ENCODE measurements at places on chromosomes 5 and 9.

GRCh38 chr5:120388016-120388781, 75.9 kb upstream of the PRR16 start:
- DNase-seq, result peak; percentile 94

DNA sequence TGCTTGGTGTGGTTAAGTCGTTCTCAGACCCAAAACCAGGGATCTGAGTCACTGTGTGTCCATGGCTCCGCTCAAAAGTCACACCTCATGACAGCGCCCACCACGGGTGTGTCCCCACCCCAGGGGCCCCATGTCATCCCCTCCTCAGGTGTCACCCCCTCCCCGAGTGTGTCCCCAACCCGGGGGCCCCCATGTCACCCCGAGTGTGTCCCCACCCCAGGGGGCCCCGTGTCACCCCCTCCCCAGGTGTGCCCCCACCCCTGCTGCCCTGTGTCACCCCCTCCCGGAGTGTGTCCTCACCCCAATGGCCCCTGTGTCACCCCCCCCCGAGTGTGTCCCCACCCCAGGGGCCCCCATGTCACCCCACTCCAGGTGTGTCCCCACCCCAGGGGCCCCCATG, 5.1 kb downstream of the LRRC14B start:
- no peak for DNase-seq

- DNase-seq, result no peak
Observed at GRCh38 chr5:67652201-67652600, 455.6 kb upstream of the CD180 start.

GRCh38 chr5:67648201-67648671, 451.6 kb upstream of the CD180 start:
- DNase-seq, result no peak

DNA sequence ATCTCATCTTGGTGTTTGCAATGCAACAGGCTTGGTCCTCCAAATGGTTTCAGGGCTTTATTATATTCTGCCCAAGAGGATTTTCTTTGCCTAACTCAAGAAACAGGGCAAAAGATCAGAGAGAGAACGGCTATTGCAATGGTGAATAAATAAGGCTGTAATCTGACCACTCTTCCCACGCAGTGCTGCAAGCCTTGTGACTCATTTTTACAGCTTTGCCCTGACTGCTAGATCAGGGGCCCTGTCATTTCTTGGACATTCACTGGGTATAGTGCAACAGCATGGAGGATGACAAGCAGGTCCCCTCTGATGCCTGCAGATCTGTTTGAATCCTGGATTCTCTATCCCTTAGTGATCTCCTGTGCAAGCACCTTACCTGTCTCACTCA, 459.1 kb downstream of the EBF1 start:
- peak; percentile 10 for DNase-seq

DNA sequence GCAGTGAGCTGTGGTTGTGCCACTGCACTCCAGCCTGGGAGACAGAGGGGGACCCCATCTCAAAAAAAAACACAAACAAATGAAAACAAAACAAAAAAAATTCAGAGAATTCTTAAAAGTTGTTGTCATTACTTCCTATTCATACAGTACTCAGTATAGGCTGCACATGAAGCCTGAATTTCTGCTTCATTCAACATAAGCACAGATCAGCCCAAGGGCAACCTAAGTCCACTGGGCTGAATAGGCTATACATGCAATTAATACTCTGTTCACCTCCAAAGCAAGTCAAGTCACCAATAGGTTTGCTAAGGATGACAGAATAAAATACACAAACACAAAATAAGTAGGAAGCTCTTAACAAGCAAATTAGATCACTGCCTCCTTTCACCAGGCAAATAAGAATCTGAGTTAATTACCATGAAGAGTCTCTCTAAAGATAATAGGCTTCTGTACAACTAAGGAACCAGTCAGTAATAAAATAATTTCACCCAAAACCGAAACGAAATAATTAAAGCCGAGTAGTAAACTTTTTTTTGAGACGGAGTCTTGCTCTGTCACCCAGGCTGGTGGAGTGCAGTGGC, 18.7 kb downstream of the UBTD2 start:
- no peak for DNase-seq

DNA sequence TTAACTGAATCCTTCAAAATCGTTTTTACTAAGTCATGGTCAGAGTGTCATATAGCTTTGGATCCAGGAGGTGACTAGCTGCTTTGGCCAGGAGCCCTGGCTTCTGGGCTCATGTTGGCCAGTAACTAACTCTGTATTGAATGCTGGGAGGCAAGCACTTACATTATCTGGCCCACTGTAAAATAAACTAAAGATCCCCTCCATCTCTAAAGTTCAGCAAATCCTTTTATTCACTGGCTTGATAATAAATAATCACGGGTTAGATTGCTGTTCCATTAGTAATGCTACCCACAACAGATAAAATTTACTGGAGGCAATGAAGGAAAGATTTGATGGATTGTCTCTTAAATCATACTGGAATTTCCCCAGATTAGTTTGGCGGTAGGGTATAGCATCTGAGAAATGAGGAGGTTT, 382.2 kb upstream of the TLE4 start:
- DNase-seq, result peak; percentile 76

DNA sequence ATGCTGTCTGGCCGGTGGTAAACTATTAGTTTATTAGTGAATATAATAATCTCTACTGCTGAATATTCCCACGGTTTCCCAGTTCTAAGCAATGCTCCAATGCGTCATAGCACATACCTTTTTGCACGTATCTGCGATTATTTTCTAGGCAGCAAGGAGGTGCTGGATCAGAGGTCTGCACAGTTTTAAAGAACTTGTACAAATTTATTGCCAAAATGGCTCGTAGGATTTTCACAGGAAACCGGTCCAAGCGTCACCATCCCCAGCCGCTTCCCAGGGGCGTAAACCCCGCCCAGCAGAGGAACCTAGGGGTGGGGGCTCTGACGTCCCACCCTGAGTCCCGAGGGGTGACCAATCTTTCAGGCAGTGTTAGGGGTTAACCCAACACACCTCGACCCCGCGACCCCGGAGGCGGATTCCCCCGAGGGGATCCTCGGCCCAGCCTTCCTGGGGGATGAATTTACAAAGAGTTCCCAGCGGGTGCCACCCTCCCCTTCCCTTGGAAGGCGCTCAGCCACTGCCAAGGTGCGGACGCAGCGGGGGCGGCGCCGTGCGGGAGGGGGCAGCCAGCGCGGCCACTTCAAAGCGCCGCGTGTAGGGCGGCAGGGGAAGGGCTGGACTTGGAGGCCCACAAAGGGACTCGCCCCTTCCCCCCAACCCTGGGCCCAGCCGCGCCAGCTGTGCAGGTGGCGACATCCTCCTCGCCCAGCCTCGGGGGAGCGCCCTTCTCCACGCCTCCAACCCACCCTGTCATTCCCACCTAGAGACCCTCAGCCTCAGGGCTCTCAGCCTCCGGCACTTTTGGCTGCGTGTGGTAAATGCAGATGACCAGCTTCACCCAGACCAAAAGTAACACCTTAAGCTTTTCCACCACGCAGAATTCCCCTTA, 43.5 kb upstream of the TCF7 start:
- DNase-seq, result peak; percentile 15

DNA sequence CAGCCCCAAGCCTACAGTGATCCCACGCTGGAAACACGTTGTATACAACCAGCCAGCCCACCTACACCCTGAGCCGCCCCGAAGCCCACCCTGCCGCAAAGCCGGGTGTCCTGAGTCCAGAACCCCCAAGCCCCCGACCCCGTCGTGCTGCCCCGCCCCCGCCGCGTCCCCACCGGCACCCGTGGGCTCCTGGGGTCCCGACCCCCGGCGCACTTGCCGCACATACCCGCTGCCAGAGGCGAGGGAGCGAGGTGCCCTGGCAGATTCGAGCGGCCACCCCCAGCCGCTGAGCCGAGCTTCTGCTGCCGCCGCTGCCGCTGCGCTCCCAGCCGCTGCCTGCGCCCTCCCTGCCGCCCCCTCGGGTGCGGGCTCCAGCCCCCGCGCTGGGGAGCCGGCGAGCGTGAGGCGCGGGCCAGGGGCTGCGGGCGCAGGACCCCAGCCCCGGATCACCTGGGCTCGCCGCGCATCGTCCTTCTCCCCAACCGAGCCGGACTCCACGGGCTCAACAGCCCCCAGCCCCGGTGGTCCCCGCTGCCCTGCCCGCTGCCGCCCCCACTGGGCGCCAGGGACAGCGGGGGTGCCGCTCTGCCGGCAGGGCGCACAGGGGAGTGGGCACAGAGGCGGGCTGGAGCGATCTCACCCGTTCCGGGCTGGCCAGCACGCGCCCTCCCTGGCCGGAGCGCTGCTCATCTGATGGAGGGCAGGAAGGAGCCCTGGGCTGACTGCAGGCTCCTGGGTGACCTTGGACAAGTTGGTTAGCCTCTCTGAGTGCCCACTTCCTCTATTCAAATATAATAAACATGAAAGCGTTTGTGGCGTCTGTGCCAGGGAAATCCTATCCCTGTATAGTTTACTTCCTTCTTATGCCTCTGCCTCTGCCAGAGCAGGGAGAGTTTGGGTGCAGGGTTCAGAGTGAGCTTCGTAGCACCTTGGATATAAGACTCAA, at the start of gene HTR4:
HTR4 (minus strand) TSS at position 692 of the 946 bp plus-strand sequence. CDS start 17,513 bp downstream, outside the sequence.
- DNase-seq, result no peak

DNA sequence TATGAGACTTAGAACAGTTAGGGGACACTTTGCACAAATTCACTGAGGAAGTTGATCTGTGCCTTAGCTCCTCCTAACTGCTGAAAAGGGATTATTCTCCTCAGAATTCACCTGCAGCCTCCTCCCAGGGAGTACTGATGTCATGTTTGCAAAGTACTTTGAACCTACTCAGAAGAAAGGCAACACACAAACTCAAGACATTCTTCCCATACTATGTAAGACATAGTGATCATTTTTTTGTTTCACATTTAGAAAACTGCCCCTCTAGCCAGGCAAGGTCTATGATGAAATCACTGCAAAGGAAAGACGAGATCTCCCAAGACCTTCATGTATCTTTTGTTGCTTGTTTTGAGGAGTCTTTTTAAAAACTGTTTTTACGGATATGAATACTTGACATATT, 10.6 kb upstream of the VLDLR start:
- DNase-seq, result no peak

DNA sequence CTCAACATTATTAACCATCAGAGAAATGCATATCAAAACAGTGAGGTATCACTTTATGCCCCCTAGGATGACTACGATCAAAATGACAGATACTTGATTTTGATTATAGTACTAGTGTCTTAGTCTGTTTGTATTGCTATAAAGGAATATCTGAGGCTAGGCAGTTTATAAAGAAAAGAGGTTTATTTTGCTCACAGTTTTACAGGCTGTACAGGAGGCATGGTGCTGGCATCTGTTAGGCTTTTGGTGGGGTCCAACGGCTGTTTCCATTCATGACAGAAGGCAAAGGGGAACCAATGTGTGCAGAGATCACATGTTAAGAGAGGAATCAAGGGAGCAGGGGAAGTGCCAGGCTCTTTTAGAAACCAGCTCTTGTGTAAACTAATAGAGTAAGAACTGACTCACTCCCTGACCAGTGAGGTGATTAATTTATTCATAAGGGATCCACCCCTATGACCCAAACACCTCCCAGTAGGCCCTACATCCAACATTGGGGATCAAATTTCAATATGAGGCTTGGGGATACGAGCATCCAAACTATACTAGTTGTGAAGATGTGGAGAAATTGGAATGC, 16.0 kb upstream of the AFF4 start:
- DNase-seq, result peak; percentile 34

- no peak for DNase-seq
Observed at GRCh38 chr9:70488793-70489105, 74.3 kb upstream of the KLF9 start.

DNA sequence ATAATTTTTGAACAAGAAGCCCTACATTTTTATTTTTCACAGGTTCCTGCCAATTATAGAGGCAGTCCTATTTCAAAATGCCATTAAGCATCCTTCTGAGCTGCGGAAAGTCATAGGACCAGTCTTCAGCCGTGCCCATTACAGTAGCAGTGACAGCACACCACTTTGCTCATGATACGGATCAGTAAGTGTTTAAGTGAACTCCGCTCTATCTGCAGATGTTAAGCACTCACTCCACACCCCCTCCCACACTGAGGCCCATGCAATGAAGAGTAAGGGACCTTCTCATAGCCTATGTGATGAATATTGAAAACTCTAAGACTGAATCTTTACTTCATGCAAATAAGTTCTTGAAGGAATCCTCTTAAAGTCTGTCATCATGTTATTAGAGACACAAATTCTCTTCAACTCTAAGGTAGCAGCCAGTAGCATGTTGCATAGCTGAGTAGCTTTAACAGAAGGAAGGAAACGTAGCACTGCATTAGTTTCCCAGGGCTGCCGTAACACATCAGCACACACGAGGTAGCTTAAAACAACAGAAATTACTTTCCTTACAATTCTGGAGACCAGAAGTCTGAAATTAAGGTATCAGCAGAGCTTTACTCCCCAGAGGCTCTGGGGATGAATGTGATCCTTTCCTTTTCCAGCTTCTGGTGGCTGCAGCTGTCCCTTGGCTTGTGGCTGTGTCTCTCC, 20.3 kb upstream of the TAF11L2 start:
- DNase-seq, result no peak

GRCh38 chr5:79736528-79737514, 47.2 kb downstream of the CMYA5 start:
- DNase-seq, result no peak

DNA sequence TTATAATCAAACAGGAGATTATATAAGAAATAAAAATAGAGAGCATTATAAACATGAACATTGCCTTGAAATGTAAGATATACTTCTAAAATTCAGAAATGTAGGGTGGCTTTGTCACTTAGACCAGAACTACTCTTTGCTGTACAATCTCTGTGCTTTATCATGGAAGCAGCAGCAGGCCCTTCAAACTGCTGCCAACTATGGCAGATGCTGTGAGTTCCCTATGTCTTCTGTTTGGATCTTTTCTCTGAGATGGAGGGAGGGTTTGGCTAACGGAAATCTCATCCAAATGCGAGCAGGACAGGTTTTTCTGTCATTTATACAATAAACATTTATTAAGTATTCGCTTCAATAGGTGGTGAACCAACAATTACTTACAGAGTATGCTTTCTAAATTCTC, 34.8 kb upstream of the RICTOR start:
- DNase-seq, result no peak

GRCh38 chr9:99391937-99392594, 170.0 kb downstream of the SEC61B start:
- DNase-seq, result no peak

GRCh38 chr5:82384034-82384750, 106.0 kb upstream of the RPS23 start:
- no peak for DNase-seq

GRCh38 chr5:169029037-169029436, 271.9 kb downstream of the SLIT3 start:
- DNase-seq, result no peak

- DNase-seq, result peak; percentile 99
Observed at GRCh38 chr9:124285903-124286291, 28.1 kb downstream of the NEK6 start.
